Lung (tissue), 17 donors: ENCODE measurements at places on chromosomes 1 and 21. TPM values are rescaled to one million over a fixed set of nuclear protein-coding genes. Genes with fewer than 3 reads are reported as not detected.

DNA sequence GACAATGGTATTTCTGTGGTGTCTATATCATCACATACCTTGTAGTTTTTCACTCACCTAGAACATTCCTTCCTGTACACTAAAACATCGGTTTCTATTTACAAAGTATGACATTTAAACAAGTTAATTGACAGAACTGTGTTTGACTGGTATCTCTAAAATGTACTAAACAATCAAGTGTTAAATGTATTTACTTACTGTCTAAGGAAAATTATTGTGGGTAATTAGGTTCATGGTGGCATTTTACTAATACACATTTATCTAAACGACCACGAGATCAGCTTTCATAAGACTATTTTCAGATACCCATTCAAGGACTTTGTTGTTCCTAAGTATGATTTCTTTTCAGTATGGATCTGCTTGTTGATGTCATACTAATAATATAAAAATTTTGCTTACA lies 115.2 kb downstream of the ADGRL2 start:
- no peak for DNase-seq

Gene HRNR
- total RNA-seq = not detected

GRCh38 chr21:33802481-33802880 lies 113.1 kb downstream of the ATP5PO start:
- no peak for DNase-seq

DNA sequence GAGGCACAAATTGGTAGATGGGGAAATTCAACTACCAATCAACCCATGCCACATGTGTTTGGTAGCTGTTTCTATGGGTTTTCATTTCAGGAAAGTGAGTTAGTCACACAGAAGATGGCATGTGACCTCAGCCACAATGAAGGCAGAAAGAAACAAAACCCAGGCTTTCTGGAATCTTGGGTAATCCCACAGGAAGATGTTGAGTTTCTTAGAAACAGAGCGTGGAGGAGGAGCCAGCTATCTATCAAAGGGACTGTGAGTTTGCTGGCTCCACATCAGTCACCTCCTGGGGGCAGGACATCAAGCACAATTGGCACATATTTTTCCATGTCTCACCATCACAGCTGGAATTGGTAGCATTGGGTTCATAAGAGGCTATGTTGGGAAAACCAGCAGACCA lies 188.9 kb upstream of the PLXNA2 start:
- peak; percentile 32 for DNase-seq

DNA sequence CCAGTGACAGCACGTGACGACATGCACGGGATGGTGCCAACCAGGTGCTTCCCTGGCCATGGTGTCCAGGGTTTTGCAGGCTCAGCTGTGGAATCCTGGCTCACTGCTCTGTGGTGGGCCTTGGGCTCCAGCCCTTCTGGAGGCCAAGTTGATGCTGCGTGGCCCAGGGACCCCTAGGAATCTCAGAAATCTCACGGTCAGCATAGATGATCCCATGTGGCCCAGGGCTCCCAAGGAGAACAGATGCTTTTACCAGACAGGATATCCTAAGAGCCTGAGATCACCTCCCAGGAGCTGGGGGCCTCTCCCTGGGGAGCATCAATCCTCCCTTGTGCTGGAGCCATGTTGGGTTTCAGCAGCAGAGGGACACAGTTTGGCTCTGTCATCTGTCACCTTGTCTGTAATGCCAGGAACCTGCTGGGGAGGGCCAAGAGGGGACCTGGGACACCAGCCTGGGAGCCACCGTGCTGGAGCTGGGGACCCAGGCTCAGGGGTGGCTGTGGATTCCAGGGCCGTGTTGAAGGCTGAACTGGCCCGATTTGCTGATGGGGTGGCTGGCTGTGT lies 63.9 kb downstream of the TRIM11 start:
- no peak for DNase-seq

Gene TFF2
- not detected for total RNA-seq

DNA sequence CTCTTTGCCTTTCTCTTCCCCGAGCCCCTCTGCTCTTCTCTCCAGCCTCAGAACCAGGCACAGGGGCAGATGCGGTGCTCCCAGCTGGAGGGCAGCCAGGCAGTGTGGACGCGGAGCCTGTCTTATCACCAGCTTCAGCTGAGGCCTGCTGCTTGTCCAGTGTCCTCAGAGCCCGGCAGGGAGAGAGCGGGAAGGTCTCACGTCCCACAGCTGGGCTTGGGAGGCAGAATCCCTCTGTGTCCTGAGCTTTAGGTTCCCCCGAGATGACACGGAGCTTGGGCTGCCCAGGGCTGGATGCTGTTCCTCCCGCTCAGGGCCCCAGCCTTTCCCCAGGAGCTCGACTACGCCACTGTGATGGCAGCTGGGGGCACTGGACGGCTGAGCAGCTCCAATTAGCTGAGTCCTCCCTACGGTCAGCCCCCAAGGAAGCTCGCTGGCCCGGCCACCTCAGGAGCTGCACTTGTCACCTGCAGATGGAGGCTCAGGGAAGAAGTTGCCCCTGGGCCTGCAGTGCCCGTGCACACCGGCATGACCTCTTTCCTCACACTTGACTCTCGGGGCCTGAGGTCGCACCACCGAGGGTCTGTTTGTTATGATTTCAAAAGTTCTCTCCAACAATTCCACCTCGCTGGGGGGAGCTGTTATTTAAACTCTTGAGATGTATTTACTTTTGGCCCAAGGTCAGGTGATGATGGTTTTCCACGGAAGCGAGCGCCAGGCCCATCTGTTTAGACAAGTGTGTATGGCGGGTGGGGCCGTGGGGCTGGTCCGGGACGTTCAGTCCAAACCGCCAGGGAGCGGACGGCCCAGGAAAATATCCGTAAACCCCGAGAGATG lies 127.3 kb downstream of the SIK1 start:
- DNase-seq = peak; percentile 35

DNA sequence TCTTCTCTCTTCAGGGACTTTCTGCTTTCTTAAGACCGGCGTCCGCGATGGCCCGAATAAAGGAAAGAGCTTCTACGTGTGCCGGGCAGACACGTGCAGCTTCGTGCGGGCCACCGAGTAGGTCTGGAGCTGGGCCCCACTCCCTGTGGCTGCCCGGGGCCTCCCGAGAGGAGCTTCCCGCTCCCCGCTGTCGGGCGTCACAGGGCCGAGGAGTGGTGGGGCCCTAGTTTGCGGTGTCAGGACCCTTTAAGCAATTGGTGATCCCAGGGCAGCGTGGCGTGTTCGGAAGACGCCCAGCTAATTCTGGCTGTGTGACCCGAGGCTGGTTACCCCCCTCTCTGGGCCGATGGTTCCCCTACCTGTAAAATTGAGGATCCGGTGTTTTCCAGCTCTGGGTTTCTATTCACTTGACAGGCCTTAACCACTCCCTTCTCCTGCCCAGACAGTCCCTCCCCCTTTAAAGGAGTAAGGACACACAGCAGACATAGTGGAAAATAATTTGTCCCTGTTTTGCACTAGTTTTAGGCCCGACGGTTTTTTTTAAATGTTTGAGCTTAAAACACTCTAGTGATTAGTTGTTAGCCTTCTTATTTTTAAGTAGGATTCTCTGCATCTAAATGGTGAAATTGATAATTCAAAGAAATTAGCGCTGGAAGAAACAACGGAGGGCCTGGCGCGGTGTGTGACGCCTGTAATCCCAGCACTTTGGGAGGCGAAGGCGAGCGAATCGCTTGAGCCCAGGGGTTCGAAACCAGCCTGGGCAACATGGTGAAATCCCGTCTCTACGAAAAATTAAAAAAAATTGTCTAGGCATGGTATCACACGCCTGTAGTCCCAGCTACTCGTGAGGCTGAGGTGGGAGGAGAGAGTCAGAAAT lies 553 bp downstream of the TTF2 start:
- peak; percentile 54 for DNase-seq

DNA sequence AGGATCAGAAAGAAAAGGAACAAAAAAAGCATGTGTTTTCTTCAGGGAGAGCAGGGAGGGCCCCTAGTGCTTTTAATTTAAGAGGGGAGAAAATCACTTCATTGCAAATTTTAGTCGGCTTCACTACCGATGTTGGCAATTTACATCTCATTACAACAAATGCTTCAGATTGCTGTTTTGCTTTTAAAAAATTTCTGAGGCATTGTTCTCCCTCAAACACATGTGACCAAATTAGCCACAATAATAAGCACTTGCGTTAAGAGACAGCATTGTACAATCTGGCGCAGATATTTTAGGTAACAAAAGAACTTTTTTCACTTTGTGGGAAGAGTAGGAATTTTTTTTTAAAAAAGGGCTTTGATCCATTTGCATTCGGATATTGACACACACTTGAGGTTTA lies 29.8 kb downstream of the BEND5 start:
- no peak for DNase-seq

Gene TENT5C
- total RNA-seq = 39.0 TPM

DNA sequence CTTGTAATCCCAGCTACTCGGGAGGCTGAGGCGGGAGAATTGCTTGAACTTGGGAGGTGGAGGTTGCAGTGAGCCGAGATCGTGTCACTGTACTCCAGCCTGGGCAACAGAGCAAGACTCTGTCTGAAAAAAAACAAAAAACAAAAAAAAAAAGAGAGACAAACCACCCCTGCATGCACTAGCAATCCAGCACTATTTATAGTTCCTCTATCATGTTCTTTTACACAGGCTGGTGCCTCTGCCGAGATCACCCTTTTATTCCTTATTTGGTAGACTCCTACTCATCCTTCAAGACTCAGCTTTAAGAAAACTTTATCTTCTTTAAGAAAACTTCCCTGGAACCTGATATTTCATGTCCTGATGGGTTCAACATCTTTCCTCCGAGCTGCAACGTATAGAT lies 10.8 kb downstream of the FMO5 start:
- DNase-seq = no peak

DNA sequence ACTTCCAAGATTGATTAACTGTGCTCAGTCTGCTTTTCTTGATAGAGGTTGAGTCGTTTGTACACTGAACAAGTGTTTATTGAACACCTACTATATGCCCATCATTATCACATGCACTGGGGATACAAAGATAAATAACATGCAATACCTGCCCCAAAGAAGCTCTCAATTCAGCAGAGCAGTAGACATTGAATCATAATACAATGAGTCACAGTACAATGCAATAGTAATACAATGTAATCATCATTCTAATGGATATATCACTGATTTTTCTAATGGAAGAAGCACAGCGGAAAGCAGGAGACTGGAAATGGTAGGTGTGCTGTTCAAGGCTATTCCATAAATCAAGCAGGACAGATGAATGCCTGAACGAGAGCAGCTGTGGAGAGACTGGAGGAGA lies 3.7 kb upstream of the SEC16B start:
- no peak for DNase-seq

Gene KDF1
- total RNA-seq = 9.3 TPM

Gene LCE1D
- not detected for total RNA-seq

GRCh38 chr1:152398812-152399698 lies 15.0 kb downstream of the CRNN start:
- peak; percentile 8 for DNase-seq

Gene BNIPL
- total RNA-seq = 2.8 TPM

Gene HDGF
- total RNA-seq = 187 TPM

- DNase-seq = no peak
Measured at GRCh38 chr1:214102907-214103306, 115.1 kb downstream of the PROX1 start.

DNA sequence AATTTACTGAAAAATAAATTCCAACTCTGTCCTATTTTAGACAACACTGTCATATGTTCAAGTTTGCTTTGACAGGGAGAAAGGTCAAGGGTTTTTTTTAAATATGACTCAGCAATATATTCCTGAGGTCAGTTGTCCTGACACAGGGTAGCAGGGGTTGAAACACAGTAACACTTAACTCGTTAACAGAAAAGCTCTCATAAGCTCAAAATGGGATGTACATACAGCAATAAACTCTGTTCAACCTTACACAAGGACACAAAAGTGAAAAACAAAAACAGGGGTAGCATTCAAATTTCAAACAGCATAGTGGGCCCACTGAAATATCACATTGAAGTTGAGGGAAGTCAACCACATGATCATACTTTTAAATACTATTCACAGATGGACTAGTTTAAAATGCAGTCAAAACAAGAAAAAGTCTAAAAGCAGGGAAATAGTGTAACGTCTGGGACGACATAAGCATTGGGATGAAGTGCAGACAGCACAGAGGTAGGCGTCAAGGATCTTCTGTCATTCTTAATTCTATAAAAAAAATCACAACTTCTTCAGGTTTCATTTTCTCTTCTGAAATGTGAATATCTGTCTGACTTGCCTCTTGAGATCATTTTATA lies 89.9 kb downstream of the SLC44A5 start:
- DNase-seq = no peak

DNA sequence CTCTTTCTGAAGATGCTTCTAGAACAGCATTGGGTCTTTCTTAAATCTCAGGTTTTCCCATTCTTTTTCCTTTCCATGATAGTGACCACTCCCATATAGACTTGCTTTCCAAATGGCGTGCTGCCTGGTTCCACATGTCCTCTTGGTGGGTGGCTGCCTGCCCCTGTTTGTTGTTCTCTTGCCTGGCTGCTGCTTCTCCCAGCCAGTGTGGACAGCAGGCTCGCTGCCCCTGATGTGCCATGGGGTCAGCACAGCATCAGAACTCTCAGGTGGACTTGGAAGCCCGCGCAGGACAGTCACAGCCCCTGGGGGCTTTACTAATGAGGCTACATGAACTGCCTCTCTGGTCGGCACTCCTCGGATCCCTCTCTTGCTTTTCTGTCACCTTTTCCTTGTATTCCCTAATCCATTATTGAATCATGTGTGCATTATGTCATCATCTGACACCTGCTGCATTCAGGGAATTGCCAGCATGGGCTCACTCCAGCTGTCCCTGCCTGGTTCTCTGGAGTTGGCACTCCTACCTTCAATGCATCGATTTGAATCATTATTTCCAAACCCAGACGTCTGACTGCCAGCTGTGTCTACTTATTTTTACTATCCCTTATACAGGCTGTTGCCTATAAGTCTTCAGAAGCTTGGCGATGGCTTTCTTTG lies 100.5 kb upstream of the COA6 start:
- DNase-seq = no peak

- DNase-seq = no peak
Measured at GRCh38 chr1:116089870-116090269, 21.3 kb upstream of the MAB21L3 start.

DNA sequence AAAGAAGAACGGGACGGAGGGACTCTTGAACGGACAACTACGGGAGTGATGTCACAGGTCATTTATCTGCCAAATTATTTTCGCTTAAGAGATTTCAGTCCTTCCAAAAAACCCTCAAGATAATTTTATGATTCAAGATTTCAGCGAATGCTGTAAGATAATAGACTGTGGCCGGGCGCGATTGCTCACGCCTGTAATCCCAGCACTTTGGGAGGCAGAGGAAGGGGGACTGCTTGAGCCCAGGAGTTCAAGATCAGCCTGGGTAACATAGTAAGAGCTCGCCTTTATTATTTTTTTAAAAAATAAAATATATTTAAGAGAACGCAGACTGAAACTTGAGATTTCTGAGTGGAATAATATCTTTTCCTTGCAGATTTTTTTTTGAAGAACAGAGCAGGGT lies 609 bp downstream of the RWDD2B start:
- peak; percentile 23 for DNase-seq

- no peak for DNase-seq
Measured at GRCh38 chr1:17878837-17879236, 123.7 kb downstream of the ACTL8 start.

- no peak for DNase-seq
Measured at GRCh38 chr1:53411541-53412152, 47.6 kb upstream of the DMRTB1 start.

- DNase-seq = no peak
Measured at GRCh38 chr1:91693557-91693956, 192.4 kb downstream of the TGFBR3 start.

Gene C1orf53
- 3.6 TPM for total RNA-seq

- DNase-seq = no peak
Measured at GRCh38 chr1:213829780-213830179, 158.0 kb upstream of the PROX1 start.
